Epithelial cell of esophagus (primary cell): ENCODE measurements at places on chromosomes 4 and X.

- DNase-seq, result no peak
Observed at GRCh38 chr4:142565771-142566170, 280.3 kb downstream of the INPP4B start.

DNA sequence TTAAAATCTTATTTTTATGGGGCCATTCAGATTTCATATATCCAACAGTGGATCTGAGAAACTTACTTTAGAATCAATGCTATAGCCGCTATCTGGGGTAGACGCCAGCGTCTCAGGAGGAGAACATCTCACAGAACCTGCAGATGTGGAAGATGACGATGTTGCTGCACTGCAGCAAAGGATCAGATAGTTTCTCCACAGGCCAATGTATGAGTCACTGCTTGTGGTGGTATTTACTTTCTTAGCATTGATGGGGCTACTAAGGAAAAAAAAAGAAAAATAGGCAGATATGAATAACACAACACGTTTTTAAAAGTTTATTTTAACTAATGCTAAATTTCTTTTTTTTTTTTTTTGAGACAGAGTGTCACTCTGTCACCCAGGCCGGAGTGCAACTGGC lies 85.9 kb downstream of the ZAR1 start:
- DNase-seq, result peak; percentile 5

DNA sequence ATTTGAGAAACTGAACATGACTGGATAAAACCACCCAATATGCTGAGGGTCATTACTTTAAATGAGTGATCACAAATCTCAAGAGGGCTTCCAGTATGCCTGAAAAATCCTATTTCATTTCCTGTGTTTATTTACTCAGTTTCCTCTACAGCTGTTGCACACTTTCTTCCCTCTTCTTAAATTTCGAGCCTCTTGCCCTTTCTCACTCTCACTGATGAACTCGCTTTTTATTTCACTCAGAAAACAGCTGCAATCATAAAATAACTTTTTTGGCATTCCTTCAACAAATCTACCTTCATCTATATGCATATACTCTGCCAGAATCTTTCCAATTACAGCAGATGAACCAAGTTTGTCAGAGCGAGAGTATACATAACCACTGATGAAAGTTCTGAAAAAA lies 101.3 kb downstream of the EIF4E start:
- no peak for DNase-seq

DNA sequence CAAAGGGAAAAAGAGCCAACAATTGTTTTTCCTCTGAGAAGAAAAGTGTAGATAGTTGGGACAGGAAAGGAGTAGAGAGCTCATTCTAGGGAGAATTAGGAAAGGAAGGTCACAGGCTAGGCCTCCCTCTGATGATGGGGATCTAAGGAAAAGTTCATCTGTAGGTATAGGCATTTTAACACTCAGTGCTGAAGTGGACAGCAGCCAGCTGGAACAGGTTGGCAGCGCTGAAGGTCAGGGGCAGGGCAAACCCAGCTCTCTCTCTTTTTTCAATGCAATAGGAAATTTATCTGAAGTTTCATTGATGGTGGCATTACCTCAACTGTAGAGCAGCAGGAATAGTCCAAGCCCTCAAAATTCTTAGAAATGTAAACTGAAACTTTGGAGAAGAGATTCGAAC lies 98.5 kb upstream of the ETNPPL start:
- peak; percentile 50 for DNase-seq

DNA sequence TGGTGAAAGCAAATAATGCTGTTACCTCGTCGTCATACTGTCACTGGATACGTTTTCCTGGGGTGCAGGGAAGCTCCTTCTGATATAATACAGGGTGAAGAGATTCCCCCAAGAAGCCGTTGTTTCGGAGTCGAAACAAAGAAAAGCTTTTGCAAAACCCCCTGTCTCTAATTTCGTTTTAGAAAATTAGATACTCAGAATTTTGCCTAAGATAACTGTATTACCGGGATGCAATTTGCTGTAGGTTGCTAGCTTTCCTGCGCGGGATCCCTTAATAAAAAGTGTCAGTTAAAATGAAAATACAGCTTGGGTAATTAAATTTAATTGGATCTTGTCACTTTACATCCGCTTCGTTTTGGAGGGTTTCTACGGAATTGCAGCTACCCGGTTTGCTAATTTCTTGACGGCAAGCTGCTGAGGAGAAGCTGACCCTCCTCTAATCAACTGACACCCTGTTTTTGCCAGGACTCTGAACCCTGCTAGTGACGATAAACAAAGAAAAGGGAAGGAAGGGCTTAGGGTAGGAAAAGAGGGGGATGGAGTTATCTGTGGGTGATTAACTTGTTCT lies 174.6 kb downstream of the SHOX start:
- no peak for DNase-seq

- DNase-seq, result no peak
Observed at GRCh38 chr4:4412641-4413372, 25.9 kb downstream of the NSG1 start.

GRCh38 chr4:153083447-153083947 lies 120.7 kb upstream of the TRIM2 start:
- DNase-seq, result peak; percentile 87

DNA sequence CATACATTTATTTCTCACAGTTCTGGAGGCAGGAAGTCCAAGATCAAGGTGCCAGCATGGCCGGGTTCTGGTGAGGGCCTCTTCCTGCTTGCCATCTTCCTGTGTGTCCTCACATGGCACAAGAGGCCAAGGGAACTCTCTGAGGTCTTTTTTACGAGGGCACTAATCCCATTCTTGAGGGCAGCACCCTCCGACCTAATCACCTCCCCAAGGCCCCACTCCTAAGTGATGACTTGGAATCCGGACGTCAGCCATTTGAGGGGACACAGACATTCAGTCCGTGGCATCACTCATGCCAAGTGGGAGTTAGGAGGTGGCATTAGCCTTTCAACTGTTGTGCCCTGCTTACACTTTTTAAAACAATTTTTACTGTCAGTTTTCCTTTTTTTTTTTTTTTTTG lies 27.3 kb downstream of the MAN2B2 start:
- no peak for DNase-seq

GRCh38 chr4:184345573-184345922 lies 127.9 kb upstream of the ENPP6 start:
- no peak for DNase-seq

GRCh38 chrX:31860686-31861085 lies 788.8 kb upstream of the FTHL17 start:
- no peak for DNase-seq

DNA sequence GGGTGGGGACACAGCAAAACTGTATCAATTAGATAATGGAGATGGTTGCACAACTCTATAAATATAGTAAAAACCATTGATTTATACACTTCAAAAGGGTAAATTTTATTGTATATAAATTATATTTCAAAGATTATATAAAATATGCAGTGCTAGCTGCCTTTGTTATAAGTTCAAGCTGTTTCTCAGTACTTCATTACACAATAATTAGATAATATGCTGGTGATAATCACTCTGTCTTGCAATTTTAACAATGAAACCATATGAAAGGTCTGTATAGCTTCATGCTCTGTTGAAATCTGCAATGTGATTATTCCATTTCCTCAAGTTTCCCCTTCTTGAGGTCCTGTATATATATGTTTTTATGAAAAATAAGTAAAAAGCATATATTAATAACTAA lies 73.4 kb upstream of the PLS3 start:
- DNase-seq, result no peak
